Type B pancreatic cell (in vitro differentiated cells): ENCODE measurements at places on chromosomes 6 and 20.

DNA sequence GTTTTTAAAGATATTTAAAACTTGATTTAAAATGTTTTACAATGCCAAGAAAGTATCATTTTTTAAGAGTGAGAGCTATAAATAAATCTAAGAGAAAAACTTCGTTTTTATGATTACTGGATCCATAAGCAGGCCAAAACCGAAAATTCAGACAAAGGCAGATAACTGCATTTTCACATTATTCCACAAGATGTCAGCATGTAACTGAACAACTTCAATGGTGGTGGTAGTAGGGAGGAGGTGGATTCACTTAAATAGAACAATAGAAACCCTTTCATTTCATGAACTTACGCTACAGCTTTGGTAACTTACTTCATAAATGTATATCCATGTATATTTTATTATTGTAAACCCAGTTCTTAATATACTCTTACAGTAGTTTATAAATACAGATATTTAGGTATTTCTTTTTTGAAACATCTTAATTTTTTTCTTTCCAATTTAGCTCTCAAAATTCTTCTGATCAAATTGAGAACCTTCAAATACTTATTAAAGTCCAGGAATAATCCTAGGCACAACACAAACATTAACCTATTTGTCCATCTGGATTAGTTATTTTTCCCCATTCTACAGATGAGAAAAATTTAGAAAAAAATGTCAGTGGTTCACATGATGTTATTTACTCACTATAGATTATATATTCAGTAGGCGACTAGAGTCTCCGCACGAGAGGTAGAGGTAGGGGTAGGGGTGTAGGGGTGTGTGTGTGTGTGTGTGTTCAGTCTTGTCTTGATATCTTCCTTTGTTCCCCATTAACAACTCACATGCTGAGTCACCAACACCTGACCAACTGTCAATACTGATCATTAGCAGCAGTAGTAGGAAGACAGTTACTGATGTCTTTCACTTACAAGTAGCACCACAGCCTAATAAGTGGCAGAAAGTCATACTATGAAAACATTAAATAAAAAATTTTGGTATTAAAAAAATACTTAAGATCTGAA lies 111.5 kb downstream of the ARHGAP18 start:
- no peak for DNase-seq

DNA sequence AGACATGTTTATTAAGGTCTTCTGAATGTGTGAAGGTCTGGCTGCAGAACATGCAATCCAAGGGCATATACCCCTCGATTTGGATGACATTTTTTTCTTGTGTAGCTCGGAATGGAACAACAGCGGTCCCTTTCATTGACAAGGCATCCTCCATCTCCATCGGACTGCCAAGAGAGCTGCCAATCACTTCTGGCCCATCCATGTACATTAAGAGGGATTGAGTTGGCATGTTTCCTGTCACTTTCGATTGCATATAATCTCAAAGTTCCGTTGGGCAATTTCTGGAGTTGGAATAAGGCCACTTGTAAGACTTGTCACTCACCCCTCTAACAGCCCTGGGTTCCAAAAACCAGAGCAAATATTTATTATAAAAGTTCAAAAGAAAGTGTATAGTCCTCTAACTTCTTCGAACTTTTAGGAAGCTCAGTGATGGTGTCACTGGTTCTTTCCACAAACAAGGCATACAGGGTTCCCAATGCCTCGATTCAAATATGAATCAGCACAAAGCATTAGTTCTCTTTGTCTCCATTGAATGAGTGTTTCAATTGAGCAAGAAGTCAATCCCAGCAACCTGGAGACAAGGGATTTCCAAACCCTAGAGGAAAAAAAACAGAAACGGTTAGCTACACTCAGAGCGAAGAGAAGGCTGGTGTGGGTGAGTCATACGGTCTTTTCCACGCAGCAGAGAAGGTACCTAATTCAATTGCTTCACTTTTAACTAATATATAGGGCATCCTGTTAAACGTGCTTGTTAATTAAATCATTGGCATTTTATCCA lies 10.9 kb downstream of the ZNF217 start:
- DNase-seq, result peak; percentile 22

DNA sequence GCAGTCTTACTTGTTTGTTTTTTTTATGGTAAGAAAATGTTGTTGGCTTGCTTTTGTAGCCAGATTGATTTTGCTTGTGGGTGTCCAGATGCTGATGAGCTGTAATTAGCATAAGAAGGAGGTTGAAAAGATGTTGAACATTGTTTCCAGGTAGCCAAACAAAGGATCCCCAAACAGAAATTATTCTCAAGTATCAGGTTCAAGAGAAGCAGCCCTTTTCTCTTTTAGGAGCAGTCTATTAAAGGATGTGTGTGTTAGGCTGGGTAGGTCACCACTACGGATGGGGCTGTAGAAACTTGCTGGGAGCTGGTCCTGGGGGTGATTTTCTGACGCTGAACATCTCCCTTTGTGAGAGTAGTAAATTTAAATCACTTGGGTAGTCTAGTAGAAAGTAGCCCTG lies 86.9 kb upstream of the VSTM2L start:
- DNase-seq, result no peak

- no peak for DNase-seq
Measured at GRCh38 chr20:37643400-37643799, 50.4 kb upstream of the CTNNBL1 start.

DNA sequence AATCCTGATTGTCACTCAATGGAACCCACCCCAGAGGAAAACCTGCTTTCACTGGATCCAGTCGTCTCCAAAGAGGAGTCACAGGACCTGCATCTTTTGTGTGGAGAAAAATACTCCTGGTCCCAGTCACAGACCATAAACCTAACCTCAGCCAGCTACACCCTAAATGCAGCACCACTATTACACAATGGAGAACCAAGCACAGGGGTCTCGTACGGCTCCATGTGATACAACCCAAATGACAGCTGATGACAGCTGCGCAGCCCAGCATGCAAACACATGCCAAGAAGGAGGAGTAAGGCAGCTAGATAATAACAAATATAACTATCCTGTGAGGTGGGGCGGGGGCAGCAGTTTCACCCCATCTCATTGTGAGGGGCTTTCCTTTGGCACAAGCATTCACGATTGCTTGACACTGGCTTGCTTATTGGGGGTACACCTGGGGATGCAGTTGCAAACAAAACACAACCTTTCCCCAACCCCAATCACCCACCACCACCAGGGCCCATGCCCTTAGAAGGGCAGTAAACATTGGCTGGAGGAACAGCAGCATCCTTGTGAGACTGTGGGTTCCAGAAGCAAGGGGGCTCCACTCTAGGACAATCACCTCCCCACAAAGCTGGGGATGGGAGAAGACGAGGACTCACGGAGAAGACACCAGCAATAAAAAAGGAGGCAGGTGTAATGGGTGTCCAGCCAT lies 51.5 kb downstream of the TRERF1 start:
- DNase-seq, result no peak

DNA sequence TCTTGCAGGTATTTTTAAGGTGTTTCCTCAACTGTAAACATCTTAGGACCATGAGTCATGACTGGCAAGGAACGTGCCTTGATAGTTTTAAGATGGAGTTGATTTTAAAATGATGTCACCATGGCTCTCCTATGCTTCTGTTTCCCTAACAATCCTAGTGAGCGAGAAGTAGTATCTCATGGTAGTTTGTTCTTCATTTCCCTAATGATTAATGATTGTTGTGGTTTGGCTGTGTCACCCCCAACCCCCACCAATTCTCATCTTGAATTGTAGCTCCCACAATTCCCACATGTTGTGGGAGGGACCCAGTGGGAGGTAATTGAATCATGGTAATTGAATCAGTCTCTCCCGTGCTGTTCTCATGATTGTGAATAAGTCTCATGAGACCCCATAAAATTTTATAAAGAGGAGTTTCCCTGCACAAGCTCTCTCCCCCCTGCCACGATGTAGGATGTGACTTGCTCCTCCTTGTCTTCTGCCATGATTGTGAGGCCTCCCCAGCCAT lies 16.8 kb upstream of the BNIP5 start:
- no peak for DNase-seq

DNA sequence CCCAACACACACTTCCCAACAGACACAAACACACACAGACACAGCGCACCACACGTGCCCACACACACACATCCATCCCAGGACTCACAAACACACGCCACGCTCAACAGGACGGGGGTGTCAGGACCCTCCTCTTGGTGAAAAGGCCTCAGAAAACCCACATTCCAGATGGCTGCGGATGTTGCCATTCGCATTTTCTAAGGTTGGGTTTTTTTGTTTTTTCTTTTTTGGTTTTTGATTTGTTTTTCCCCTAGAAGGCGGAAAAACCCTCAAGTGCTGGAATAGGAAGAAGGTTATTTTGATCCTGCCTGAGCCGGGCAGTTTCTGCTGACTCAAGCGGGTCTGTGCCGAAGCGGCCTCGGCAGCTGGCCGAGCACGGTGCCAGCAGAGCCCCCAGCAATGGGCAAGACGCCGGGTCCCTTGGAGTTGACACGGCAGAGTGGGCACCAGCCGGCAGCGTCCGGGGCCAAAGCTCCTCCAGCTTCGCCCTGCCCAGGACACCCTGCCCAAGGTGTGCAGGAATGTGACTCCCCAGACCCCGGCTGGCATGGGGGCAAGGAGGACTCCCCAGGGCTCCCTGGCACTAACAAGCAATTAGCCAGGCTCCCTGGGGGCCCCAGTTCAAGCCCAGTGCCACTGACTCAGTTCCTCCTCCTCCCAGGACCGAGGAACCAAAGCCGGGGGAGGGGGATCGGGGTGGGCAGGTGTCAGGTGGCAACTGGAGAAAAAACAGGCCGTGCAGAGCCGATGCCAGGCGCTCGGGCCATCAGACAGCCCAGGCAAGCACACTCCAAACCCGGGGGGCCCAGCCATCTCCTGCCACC lies 40.9 kb upstream of the ZBP1 start:
- DNase-seq, result peak; percentile 64

- no peak for DNase-seq
Measured at GRCh38 chr6:80523010-80523409, 416.5 kb downstream of the BCKDHB start.

- DNase-seq, result no peak
Measured at GRCh38 chr6:47634210-47635047, 64.0 kb upstream of the ADGRF4 start.

DNA sequence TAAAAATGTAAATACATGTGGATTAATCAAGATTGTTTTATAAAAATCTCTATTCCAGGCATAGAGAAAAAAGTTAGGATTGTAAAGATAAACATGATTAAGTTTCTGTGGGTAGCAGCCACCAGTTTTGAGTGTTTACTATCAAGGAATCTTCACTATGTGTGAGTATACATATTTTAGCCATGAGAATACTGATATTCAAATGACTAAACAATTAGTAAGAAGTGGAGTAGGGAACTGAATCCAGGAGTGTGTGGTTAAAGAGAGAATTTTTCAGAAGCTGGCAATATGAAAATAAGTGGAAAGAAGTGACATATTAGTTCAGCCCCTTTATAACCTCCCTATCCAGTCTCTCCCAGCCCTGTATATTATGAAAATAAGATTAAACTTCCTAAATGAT lies 10.3 kb downstream of the ELOVL2 start:
- DNase-seq, result no peak

- no peak for DNase-seq
Measured at GRCh38 chr6:110646951-110647910, 168.0 kb downstream of the CDK19 start.

GRCh38 chr20:16125816-16126215 lies 447.4 kb downstream of the KIF16B start:
- DNase-seq, result no peak

GRCh38 chr20:35568645-35569044 lies 26.8 kb downstream of the ERGIC3 start:
- DNase-seq, result no peak

- DNase-seq, result no peak
Measured at GRCh38 chr6:19327241-19327640, 509.9 kb upstream of the ID4 start.

GRCh38 chr6:135438907-135439535 lies 58.5 kb downstream of the AHI1 start:
- no peak for DNase-seq

DNA sequence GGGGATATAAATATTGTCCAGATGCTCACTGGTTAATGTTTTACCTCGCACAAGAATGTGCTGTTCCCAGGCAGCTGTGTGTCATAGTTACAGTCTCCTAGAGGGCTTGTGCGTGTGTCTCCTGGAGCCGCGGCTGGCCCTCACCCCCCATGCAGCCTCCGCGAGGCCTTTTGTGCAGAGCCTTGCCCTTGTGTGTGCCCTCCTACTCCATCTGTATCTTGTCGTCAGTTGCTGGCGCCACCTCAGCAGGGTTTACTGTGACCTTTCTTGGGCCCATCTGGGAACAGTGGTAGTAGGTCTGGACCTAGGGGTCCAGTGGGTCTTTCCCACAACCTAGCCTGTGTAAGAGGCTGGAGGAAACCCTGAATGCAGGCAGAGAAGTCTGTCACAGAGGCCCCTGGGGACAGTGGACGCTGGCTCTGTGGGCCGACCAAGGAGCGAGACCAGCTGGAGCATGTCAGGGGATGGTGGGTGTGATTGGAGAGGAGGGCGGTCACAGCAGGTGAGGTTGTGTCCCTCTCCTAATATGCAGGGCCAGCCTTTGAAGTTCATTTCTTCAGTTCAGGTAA lies 35.2 kb downstream of the PPP1R14C start:
- DNase-seq, result no peak

- no peak for DNase-seq
Measured at GRCh38 chr20:14622796-14623195, 285.4 kb upstream of the FLRT3 start.

DNA sequence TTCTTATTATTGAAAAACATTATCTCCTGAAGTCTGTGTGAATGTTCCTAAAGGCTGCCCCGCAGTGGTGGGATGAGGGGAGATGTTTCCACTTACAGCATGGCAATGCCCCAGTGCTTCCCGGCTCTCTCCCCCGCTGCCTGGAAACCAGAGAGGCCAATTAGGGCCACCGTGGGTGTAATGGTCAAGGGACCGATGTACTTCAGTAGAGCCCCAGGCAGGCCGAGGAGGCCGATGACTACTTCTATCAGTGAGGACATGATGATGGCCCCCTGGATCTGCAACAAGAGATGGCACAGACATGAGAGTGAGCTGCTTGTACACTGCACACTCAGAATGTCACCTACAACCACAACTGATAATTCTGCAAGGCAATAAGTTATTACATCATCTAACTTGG lies 117.8 kb downstream of the SLC23A2 start:
- DNase-seq, result no peak

GRCh38 chr20:8073024-8073832 lies 53.7 kb upstream of the TMX4 start:
- DNase-seq, result no peak

DNA sequence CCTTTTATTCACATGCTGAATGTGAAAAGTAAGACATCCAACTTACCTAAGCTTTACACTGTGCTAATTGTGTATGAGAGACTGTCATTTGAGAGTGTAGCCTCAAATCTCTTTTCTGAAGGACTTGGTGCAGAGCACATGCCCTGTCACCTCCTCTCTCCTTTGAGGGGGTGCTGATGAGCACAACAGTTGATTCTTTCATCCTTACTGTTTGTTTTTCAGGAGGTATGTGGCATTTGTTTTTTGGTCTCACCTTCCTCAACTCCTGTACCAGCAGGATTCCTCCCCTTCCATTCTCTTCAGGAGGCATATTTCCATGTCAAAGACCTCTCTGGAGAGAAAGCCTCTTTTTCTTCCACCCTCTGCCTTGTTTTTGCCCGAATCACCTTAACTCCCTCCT lies 252.6 kb upstream of the CITED2 start:
- DNase-seq, result no peak

- DNase-seq, result no peak
Measured at GRCh38 chr6:30964075-30964474, 19.4 kb upstream of the MUC21 start.
